ENCODE measurements at places on chromosomes 3 and 15.

GRCh38 chr3:52484680-52485461 lies 10.3 kb upstream of the STAB1 start:
- DNase-seq, result no peak

DNA sequence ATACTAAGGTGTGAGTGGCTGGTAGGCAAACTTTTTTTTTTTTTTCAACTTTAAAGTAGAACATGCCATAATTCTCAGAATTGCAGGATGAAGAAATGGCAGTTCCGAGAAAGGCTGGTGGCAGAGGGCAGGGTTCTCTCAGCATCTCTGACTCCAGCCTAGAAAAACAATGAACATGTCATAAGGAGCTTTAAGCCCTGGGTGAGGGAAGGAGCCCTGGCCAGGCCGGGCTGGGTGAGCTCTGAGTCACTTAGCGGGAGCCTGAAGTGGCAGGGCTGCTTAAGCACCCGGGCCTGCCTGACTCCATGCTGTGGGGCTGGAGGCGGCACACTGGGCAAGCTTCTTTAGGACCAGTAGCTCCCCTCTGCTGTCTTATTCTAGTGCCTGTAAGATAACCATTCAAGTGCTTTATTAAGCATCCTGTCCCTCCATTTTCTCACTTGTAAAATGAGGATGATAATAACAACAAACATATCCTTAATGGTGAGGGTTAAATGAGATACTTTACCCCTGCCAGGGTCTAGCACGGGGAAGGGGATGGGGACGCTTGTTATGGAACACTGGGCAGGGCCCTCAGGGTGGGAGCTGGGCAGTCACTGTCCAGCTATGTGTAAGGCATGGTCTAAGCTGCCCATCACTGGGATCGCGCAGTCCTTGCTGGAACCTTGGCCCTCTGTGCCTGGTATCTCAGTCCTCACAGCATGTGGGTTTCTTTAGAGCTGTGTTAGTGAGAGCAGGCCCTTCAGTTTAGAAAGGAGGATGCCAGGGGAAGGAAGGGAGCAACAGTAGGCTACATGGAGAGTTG lies 18.4 kb downstream of the SMAD6 start:
- DNase-seq, result no peak

- DNase-seq, result no peak
Measured at GRCh38 chr3:195095035-195095703, 175.8 kb downstream of the XXYLT1 start.

DNA sequence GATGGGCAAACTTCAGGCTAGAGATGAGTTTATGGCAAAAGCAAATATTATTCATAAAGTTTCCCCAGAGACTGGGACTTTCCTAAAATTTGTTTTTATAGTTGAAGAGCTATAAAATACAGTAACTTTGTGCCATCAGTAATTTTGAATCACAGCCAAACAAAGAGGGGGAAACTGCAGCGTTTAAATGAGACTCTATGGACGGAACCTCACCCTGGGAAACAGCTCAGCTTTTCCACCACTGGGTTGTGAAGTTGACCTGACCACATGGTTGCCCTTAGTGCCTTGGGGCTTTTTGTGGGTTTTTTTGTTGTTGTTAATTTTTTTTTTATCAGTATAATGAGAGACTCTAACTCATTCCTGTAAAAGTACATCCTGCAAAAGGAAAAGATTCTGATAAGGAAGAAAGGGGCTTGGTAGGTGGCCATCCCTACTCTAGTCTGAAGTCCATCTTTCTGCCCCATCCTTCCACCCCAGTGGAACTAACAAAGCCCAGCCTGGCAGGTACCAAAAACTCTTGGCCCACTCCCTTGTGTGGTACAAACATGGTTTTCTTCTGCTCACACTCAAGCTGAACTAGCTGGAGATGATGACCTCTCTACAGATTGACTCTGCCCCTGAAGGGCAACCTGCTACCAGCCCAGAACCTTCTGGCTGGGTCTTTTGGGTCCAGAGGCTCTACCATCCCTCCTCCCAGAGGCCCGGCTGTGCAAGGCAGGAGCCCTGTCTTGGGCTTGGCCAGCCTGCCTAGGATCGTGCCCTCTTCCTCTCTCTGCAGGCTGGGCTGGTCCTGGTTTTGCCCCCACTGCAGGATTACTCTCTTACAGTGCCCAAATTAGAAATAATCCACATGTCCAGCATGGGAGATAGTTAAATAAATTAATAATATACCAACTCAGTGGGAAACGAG lies 41.2 kb downstream of the RLBP1 start:
- no peak for DNase-seq

DNA sequence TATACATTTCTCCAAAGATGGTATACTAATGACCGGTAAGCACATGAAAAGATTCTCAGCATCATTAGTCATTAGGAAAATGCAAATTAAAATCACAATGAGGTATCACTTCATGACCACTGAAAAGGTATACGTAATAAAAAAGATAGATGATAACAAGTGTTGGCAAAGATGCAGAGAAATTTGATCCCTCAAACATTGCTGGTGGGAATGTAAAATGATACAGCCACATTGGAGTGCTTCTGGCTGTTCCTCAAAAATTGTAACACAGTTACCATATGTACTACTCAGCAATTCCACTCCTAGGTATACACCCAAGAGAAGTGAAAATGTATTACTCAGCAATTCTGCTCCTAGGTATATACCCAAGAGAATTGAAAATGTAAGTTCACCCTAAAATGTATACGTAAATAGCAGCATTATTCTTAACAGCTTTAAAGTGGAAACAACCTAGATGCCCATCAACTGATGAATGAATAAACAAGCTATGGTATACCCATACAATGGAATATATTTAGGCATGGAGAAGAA lies 25.0 kb upstream of the KY start:
- no peak for DNase-seq

- no peak for DNase-seq
Measured at GRCh38 chr15:58010983-58011382, 54.5 kb downstream of the ALDH1A2 start.

- no peak for DNase-seq
Measured at GRCh38 chr3:182713743-182714517, 79.4 kb upstream of the ATP11B start.

DNA sequence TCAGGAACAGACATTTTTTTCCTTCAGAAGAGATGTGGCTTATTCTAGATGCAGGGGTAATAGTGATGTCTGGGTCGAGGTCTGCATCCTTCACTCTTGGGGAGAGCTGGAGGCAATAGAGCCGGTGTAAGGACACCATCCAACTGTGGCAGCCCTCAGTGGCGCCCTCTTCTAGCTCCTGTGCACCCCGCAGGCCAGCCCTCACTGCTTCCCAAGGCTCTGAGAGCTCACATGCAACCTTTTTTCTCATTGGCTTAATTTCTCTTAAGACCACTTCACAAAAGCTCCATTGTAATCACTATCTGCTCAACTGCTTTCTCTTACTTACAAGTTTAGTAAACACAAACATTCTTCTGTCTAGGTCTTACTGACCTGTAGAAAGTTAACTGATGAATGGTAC lies 3.9 kb upstream of the VPS8 start:
- no peak for DNase-seq

- DNase-seq, result no peak
Measured at GRCh38 chr3:45092132-45093031, 53.8 kb downstream of the CDCP1 start.

GRCh38 chr3:25964141-25964540 lies 174.3 kb downstream of the OXSM start:
- DNase-seq, result no peak

DNA sequence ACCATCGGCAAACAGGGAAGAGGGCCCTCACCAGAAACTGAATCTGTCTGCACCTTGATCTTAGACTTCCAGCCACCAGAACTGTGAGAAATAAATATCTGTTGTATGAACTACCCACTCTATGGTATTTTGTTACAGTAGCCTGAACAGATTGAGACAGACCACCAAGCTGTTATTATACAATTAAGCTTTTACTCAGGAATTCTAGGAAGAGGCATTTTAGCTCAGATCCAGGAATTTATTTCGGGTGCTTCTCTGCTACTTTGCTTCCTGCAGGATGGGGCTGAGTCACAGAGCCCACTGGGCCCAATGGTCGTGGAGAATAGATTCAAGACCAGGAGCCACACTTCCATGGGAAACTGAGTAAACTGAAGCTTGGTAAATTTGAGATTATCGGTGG lies 145.5 kb upstream of the PFN2 start:
- DNase-seq, result no peak

DNA sequence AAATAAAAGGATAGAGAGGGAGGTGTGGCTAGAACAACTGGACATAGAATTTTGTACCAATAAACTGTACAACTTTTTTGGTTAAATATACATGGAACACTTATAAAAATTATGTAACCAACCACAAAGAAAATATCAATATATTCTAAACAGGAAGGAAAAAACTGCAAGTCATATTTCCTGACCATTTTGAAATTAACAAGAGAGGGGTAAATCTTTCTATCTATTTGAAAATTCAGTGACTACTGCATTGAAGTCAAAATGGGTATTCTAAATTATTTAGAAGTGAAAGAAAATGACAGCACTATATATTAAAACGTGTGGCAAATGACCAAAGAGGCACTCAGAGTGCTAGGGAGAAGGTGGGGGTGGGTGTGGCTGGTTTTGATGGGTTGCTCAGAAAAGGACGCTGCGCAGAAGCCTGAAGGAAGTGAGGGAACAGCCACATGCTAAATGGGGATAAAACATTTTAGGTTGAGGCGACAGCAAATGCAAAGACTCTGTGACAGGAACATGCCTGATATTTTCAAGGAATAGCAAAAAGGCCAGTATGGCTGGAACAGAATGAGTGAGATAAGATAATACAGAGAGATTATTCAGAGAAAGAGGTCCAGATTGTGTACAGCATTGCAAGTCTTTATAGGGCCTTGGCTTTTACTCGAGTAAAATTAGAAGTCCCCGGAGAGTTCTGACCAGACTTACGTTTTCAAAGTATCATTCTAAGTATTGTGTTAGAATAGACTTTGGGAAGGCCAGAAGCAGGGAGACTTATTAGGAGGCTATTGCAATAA lies 41.1 kb downstream of the ERICH6 start:
- no peak for DNase-seq

GRCh38 chr3:149393345-149394160 lies 16.1 kb upstream of the TM4SF1 start:
- DNase-seq, result peak; percentile 73

DNA sequence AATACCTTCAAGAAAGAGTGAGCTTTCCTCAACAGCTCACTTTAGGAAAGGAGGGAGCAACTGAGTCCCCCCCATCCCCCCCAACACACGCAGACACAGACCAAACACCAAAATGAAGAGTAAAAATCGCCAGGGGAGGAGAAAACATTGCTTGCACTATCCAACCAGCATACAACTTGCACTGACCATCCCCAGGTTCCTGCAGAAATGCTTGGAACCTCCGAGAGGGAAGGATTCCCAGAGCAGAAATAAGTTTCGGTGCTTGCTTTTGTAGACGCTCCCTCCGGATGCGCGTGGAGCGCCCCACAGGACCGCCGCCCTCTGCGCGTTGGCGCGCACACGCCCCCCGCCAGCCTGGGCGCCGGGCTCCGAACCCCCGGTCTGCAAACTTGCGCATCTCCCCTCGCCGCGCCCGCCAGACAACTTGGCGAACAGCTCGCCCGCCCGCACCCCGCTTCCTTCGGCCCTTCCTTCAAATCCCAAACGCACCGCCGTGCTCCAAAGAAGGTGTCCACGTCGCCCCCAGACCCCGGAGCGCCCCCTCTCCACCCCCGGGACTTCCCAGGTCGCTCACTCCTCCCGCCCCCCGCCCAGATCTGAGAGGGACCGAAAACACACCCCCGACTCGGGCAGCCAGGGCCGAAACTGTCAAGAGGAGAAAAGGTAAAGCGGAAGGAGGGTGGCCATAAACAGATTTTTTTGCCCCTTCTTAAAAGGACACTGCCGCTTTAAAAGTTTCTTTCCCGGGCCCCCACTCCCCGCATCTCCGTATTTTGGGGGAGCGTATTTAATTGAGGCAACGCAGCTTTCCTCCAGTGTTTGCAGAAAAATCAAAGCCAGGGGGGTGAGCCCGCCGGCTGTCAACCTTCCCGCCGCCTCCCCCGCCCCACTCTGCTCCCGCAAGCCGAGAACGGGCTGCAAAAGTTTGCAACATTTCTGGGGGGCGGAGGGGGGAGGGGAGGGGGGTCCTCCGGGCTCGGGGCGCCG lies 859 bp downstream of the RORA start:
- DNase-seq, result peak; percentile 57

GRCh38 chr3:89250742-89251141 lies 143.3 kb downstream of the EPHA3 start:
- DNase-seq, result no peak

DNA sequence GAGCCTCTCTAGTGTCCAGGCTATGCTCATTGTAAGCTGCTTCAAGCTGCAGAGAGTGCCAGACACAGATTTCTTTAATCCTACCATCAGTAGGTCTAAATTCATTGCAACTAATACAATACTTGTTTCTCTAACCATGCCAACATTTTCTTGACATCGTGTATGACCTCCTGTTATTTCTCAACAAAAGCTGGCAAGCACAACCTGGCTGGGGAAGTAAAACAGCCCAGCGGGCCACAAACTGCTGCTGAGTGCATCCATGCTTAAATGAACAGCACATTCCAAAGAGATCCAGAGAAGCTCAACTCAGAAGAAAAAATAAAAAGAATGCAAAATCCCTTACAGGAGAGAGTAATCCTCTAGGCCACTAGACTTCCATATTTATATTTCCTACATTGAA lies 36.5 kb downstream of the GMNC start:
- no peak for DNase-seq

DNA sequence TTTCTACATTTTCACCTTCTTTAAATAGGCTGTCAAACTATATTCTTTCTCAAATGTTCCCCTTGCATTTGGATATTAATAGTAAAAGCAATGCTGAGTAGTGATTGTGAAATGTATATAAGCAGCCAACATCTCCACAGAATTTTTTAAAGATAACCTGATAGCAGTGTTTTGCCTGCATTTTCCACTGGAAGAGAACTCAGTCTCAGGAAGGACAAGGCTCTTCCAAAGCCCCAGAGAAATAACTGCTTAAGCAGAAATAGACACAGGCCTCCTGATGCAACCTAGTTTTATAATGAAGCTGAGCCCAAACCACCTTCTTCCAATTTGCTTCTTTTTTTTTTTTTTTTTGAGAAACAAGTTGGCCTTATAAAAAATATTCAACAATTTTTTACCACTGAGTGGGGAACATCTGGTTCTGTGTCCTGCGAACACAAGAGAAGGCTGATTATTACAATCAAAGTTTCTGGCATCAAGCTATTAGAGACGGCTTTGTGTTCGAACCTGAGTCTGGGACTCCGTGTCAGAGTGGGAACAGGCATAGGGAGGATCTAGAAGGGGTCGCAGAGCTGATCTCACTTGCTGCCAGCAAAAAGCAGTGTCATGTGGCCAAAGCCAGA lies 332.5 kb upstream of the TBL1XR1 start:
- DNase-seq, result no peak

- DNase-seq, result no peak
Measured at GRCh38 chr3:73530022-73530396, 94.7 kb downstream of the PDZRN3 start.
